Panc1 (cell line): ENCODE measurements at places on chromosomes 5 and 9. TPM values are rescaled to one million over a fixed set of nuclear protein-coding genes. Genes with fewer than 3 reads are reported as not detected.

DNA sequence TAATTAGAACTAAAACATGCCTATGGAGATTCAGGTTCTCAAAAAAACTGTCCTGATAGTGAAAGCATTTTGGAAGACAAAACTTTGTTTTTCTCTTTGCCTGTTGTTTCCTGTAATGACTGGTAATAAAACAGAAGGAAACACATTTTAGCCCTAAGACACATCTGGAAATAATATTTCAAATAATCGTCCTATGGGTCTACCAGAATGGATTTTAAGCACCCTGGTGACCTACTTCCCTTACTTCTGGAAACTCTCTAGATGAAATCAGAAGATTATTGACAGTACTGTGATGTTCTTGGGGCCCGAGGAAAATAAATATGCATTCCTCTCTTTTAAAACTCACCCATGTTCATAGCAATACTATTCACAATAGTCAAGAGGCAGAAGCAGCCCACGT is 110.1 kb upstream of the TLE4 start:
- DNase-seq, result no peak

GRCh38 chr5:143506836-143507552 is 103.5 kb upstream of the NR3C1 start:
- peak; percentile 83 for DNase-seq

DNA sequence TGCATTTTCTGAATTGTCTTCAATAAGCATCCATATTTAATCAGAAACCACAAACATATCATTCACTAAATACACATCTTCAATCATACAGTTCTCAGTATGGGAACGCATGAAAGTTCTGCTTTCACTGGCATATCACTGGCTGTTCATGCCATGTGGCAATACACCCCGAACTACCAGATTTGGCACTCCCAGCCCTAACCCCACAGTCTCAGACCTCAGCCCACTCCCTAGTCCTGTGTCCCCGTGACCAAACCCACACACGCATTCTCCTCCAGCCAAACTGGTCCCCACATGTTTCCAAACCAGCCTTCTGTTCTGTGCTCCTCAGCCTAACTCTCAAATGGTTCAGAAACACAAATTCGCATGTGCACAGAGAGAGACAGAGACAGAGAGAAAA is 20.6 kb downstream of the KCNMB1 start:
- DNase-seq, result no peak

- DNase-seq, result no peak
Measured at GRCh38 chr9:121246821-121247561, 21.0 kb upstream of the GSN start.

GRCh38 chr9:103811462-103811861 is 282.6 kb upstream of the SMC2 start:
- no peak for DNase-seq

DNA sequence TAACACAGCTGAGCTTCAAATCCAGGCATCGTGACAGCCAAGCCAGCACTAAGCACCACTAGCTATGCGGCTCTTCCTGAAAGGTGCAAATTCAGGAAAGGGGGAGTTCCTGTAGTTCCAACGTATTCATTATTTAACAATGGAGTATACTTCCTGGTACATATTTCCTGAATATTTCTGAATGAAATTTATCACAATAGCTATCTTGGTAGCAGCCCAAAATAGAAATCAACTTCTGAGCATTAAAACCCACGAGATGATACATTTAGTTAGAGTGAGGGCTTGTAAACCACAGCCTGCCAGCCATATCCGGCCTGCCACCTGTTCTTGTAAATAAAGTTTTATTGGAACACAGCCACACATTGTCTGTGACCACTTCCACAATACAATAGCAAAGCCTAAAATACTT is 109.7 kb upstream of the RETREG1 start:
- no peak for DNase-seq

GRCh38 chr5:119079318-119079921 is 8.5 kb downstream of the DMXL1 start:
- DNase-seq, result no peak

DNA sequence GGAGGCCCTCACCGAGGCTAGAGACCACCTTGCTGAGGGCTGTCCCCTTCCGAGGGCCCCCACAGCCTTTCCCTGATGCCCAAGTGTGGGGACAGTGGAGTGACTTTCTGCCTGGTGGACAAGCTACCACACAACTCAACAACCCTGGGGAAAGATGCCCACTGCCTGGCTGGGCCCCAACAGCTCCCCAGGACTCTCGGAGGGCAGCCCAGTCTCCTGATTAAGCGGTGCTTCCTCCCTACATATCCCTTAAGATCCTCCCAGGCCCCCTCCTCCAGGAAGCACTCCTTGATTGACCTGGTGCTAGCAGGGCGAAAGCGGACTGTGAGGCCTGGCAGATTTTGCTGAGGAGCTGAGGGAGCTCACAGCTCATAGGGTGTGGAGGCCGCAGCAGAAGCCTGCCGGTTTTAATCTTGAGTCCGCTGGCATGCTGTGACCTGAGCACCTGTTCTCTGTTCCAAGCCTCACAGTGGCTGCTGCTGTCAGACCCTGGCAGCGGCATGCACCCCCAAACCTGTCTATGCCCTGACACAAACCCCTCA is 2.2 kb downstream of the NSMF start:
- DNase-seq, result no peak

GRCh38 chr9:20618361-20618802 is 3.9 kb downstream of the MLLT3 start:
- no peak for DNase-seq

- no peak for DNase-seq
Measured at GRCh38 chr9:76020652-76021051, 130.2 kb downstream of the PCSK5 start.

- no peak for DNase-seq
Measured at GRCh38 chr9:8205576-8205975, 406.0 kb upstream of the DMAC1 start.

GRCh38 chr5:168179192-168179593 is 112.3 kb upstream of the WWC1 start:
- DNase-seq, result no peak

GRCh38 chr5:97096191-97096590 is 46.2 kb downstream of the LIX1 start:
- DNase-seq, result no peak

Gene TENT4A
- total RNA-seq, result 29.6 TPM

Gene RGS7BP
- total RNA-seq, result not detected

Gene CDH10
- total RNA-seq, result 0.72 TPM

Gene S1PR3
- total RNA-seq, result 8.1 TPM
